ENCODE measurements at places on chromosomes 16 and 17.

DNA sequence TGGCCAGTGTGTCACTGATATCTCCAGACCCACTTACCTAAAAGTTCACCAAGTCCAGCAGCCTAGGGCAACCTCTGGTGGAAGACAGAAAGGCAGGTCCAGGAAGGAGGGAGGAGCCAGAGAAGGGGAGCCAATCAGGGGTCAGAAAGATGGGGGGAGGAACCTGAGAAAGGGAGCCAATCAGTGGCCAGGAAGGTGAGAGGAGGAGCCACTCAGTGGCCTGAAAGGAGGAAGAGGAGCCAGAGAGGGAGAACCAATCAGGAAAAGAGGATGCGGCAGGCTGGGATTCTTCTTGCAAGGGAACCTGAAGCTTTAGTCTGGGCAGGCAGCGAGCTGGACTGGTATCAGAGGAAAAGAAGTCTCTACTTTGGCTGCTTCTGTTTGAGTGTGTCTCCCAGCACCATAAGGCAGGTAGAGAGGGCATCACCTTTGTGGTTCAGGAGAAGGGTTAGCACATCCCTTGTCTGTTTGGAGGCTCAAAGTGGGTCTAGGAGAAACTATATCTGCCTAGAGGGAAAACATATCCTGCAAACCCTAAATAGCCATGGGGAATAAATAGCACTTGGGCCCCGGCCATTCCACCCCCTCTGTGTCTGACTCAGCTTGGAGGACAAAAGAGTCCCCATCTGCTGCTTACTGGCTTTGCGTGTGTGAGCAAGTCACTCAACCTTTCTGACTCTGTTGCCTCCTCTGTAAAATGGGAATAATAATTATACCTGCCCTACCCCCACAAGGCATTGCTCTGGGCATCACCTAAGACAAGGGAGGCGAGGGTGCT, 43.4 kb upstream of the CRHR1 start:
- no peak for DNase-seq

DNA sequence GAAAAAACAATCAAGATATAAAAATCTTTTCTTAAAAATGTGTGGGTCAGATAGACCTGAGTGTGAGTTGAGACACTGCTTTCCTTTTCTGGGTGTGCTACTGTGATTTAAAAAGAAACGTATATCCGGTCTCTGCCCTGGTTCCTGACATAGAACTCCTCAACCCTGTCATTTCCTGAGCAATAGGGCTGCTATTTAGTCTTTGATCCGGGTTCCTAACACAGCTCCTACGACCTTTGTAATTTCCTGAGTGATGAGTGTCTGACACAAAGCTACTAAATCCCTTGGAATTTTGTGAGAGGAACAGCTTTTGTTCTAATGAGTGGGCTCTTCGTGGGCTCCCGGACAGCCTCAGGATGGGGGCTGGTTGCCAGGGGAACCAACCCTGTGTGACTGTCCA, 93.9 kb upstream of the FA2H start:
- DNase-seq: no peak

- no peak for DNase-seq
Observed at GRCh38 chr17:44279666-44280391, 11.9 kb upstream of the SLC4A1 start.

GRCh38 chr17:70539132-70539924, 370.0 kb downstream of the KCNJ2 start:
- no peak for DNase-seq

DNA sequence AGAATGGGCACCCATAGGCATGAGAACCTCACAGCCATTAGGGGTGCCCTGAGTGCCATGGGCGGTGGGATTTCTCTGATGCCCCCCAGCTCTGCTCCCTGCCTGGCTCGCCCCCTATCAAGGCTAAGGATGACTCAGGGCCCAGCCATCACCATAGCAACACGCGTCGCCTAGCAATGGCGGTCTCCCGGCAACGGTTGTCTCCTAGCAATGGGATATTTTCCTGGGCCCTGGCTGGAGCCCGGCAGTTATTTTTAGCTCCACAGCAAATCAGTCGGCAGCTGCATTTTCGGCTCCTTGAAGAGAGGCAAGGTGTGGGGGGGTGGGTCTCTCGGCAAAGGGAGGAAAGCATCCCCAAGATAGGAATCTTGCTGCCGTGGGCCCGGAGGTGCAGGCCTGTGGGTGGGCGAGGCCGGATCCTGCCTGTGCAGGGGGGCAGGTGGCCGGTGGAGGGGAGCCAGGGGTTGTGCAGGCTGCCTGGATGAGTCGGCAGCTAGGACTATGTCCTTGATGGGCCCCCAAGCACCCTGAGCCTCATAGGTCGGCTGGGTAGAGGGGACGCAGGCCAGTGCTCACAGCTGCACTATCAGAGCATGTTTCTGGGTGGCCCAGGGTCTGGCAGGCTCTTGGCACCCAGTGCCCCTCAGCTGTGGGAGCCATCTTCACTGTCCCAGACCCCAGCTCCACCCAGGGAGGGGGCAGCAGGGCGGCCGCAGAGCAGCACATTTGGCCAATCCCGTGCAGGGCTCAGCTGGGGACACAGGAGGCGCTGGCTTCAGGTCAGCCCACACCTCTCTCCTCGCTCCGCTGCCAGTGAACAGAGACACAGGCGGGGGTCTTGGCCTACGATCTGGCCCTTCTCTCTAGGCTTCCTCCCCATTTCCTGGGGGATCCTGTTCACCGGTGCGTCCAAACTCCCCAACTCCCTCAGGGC, 4.2 kb upstream of the FBXL16 start:
- no peak for DNase-seq

GRCh38 chr16:921321-921905, 49.4 kb downstream of the LMF1 start:
- no peak for DNase-seq

DNA sequence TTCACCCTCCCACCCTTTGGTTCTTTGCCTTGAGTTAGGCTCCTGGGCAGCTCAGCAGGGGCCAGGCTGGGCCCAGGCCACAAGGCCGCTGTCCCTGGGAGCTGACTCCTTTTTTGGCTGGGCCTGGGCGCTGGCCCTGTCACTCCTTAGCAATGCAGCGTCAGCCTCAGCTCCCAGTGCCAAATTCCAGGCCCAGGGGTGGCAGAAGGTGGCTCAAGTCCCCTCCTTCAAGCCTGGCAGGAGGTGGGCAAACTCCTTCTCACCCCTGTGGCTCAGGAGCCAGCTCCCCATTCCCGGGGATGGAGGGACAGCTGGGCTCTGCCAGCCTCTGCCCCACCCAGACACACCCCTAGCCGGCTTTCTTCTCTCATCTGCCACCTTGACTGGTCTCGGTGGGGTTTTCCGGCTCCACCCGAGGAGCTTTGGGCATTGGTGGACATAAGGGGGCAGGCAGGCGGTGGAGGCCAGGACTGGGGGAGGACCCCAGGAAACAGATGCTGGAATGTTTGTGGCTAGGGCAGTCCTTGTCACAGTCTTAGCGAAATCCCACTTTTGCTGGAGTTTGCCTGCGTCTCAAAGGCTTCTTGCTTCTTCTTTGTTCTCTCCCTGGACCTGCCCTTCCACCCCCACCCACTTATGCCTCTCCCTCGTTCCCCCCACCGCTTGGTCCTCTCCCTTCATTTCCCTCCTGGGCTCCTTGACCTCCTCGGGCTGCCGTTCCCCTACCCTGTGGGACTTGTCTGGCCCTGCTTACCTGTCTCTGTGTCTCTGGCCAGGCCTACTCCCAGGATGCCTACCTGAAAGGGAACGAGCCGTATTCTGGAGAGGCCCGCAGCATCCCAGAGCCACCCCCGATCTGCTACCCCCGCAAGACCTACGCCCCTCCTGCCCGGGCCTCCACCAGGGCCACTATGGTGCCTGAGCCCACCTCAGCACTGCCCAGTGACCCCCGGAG, 37.4 kb downstream of the ARHGAP23 start:
- DNase-seq: no peak

DNA sequence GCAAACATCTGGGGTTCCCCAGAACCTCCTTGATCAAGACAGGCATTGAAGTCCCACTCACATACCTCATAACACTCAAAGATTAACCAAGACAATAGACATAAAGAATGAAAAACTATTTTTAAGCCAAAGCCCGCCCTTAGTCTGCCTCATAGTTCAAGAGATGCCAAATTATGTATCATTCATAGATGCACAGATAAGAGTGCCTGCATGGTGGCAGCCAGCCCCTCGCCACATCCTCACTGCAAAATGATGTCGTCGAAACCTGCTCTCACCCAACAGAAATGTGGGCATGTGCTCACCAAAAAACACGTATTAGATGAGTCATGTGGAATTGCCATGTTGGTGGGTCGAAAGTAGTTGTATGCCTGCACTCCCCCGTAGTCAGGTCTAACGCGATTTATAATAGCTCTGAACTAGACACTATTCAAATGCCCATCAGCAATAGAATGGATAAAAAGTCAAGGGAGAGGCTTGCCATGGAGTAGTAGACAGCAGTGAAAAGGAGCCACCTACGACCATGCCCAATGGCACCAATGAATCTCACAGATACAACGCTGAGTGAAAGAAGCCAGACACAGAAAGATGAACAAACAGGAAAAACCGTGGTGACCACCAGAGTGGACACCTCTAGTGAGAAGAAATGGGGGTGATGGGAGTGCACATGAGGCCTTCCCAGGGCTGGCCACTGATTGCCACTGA, 64.8 kb downstream of the C16orf95 start:
- no peak for DNase-seq

GRCh38 chr16:87864331-87864989, 4.8 kb downstream of the SLC7A5 start:
- DNase-seq: no peak

GRCh38 chr16:89720551-89720812, 216 bp downstream of the VPS9D1 start:
- DNase-seq: no peak

GRCh38 chr16:276426-277077, 808 bp upstream of the RGS11 start:
- DNase-seq: no peak

GRCh38 chr16:54093281-54093680, 193.3 kb downstream of the IRX3 start:
- no peak for DNase-seq

GRCh38 chr16:10668322-10669045, 26.2 kb downstream of the TEKT5 start:
- no peak for DNase-seq

DNA sequence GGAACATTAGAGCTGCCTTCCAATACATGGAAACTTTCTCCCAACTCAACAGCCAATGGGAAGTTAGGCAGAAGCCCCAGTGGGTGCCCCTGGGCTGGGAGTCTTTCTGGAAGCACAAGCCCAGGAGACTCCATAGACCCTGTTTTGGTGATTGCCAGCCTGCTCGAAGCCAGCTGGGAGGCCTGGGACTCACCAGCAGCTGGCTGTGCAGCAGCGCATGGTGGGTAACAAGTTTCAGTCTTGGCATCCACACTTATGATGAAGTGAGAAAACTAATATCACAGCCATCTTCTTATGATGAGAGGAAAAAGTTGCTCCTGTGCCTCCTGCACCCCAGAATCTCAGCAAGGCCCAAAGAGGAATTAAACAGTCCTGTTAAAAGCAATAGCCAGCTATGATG, 522.5 kb upstream of the CDH5 start:
- DNase-seq: no peak

DNA sequence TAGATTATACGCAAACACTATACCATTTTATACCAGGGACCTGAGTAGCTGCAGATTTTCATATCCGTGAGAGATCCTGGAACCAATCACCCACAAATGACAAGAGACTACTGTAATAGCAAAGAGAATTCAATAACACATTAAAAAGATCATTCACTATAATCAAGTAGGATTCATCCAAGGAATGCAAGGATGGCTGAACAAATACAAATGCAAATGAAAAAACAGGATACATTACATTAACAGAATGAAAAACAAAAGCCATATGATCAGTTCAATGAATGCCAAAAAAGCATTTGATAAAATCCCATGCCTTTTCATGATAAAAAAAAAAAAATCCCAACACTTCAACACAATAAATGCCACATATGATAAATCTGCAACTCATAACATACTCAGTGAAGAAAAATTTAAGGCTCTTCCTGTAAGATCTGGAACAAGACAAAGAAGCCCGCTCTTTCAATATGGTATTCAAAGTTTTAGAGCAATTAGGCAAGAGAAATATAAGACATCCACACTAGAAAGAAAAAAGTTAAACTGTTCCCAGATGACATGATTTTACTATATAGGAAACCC, 29.0 kb downstream of the N4BP1 start:
- DNase-seq: no peak

- no peak for DNase-seq
Observed at GRCh38 chr16:62692685-62693084, 656.4 kb upstream of the CDH8 start.
